DMS79 (cell line): ENCODE measurements at places on chromosomes 7 and 10.

- no peak for DNase-seq
Measured at GRCh38 chr10:127418536-127419168, 130.5 kb upstream of the NPS start.

GRCh38 chr7:158582089-158582456 lies 5.5 kb downstream of the PTPRN2 start:
- DNase-seq, result no peak

DNA sequence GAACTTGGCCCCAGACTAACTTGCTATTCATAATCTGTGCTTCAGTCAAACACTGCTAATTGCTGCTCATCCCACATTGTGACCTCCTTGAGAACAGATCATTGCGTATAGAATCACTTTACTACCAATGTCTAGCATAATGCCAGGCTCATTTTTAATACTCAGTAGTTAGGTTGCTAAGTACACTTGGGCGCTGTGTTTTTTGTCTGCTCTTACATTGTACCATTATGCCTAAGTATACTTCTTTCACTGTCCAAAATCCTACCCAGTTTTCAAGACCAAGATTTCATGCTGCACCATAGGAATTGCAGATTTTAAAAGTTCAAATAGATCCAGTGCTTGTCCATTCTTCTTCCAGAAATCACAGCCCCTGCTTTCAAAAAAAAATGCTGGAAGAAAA lies 32.8 kb upstream of the TMEM106B start:
- DNase-seq, result no peak

DNA sequence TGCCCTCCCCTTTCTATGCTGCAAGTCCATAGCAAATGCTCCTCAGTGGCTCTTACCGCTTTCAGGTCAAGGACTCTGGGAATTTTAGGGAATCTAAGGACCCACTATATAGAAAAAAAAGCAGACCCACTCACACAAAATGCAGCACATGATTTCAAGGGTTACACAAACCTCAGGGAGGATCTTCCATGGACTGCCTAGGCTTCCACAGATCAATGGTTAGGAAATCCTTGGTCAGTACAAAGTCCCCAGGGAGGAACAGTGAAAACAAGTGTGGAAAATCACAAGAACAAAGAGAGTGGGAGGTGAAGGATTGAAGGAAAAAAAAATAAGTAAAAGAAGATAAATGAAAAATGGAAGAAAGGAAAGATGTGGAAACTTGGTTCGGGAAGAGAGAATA lies 188.4 kb downstream of the AHR start:
- DNase-seq, result no peak

DNA sequence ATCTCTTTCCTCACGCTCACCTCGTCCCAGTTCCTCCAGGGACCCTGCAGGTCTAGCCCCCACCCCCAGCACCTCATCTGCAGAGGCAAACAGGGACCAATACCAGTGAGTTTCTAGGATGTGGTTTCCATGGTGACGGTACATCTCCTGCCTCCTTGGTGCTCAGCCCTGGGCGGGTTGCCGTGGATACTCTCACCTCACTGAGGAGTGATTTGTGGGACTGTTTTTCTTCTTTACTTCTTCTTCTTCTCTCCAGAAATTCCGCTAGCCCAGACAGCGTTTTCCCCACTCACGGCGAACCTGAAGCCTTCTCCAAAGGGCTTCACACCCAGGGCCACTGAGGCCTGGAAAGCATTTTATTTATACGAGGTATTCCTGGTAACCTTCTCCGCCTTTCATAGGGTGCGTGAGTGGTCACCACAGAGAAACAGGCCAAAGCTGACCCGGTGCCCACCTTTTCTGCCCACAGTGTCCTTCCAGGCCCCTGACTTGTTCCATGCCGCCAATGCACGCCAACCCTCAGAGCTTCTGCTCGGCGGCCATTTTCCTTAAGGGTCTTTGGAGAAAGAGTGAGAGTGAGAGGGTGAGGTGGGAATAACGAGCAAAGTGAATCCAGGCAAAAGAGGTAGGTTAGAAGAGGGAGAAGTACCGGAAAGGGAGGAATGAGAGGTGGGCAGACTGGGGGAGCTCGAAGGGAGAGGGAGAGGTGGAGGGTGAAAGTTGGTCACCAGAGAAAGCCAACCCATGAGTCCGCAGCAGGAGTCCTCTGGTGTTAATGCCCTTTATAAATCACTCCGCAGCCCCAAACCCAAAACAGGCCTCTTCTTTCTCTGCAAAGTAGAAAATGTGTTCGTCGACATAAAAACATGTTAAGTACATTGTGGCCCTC lies 15.5 kb downstream of the FAM241B start:
- no peak for DNase-seq
